ENCODE measurements at places on chromosomes 7 and 10. TPM values are rescaled to one million over a fixed set of nuclear protein-coding genes. Genes with fewer than 3 reads are reported as not detected.

Gene UPK3B
- total RNA-seq: 1.3 TPM

- no peak for DNase-seq
Measured at GRCh38 chr10:28664369-28664740, 13.0 kb upstream of the BAMBI start.

DNA sequence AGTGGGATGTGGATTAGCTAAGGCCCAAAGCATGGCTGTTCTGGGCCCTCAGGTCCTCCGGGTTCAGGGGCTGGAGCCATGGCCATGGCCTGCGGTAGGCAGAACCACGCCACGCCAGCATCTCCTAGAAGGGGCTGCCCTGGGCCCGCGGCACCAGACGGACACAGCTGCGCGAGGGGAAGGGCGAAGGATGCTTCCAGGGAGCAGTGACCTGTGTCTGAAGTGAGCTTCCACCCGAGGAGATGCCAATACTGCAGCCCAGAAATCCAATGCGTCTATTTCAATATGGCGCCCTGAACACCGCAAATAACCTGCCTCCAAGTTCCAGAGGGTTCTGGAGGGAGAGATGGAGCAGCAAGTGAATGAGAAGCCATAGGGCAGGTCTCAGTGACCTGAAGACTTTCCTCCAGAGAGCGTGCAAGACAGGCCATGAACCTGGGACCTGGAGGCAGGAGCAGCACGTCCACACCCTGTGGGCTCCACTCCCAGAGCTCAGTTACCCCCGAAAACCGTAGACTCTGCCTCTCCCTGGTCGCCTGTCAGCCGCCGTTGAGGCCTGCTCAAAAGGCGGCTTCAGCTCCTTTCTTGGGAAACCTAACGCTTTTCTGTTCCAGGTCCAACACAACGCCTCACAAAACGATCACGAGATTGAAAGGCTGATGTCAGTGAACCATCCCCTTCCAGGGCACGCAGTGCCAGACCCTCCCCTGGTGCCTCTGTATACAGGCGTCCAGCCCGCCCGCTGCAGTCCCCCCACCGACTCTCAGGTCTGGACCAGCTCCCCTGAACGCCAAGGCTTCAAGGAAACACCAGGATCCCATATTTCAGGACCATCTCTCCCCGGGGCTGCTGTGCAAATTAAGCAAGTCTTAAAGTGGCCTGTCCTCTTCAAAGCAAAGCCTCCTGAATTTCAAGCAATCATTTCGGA lies 37.4 kb downstream of the AMZ1 start:
- no peak for DNase-seq

DNA sequence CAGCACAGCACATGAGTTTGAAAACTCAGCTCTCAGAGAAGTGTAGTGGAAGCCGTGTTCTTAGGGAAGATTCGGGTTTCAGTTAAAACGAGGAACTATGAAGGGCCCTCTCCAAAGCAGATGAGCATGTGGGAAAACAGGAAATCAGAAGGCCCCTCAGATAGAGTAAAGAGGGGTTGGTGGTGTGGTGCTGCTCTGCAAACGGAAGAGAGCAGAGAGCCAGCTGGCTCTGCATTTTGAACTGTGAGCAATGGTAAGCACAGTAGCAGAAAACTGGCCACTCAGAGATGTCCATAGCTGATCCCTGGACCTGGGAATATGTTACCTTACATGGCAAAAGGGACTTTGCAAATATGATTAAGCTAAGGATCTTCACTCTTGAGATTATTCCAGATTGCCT lies 27.9 kb upstream of the CUL1 start:
- DNase-seq: no peak

GRCh38 chr10:123318516-123318915 lies 164.3 kb downstream of the BUB3 start:
- no peak for DNase-seq

GRCh38 chr10:119273413-119273812 lies 66.0 kb downstream of the GRK5 start:
- DNase-seq: no peak
